Retinal pigment epithelial cell (primary cell): ENCODE measurements at places on chromosomes 6 and 20.

DNA sequence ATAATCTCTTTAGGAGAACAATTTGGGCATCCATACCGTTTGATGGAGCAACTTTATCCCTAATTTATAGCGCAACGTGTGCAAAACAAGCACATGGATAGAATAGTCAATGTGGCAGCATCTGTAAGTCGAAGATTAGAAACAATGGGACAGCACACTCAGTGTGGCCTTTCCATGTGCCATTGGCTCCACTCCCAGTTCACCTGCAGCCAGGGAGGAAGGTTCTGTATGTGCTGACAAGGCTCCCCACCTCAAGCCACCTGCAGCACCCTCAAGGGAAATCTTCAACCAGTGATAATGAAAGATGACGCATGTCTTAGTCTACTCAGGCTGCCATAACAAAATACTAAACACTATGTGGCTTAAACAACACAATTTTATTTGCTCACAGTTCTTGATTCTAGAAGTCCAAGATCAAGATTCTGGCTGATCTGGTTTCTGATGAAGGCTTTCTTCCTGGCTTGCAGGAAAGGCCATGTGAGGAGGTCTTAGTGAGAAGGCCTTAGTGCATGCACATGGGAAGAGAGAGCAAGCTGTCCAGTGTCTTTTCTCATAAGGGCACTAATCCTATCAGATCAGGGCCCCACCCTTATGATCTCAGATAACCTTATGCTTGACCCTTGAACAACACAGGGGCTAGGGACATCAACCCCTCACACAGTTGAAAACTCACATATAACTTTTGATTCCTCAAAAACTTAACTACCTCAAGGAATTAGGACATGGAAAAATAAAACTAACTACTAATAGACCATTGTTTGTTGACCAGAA, 34.9 kb upstream of the SHLD1 start:
- DNase-seq, result no peak

GRCh38 chr20:47656318-47656717, 129.0 kb downstream of the SULF2 start:
- DNase-seq, result no peak

DNA sequence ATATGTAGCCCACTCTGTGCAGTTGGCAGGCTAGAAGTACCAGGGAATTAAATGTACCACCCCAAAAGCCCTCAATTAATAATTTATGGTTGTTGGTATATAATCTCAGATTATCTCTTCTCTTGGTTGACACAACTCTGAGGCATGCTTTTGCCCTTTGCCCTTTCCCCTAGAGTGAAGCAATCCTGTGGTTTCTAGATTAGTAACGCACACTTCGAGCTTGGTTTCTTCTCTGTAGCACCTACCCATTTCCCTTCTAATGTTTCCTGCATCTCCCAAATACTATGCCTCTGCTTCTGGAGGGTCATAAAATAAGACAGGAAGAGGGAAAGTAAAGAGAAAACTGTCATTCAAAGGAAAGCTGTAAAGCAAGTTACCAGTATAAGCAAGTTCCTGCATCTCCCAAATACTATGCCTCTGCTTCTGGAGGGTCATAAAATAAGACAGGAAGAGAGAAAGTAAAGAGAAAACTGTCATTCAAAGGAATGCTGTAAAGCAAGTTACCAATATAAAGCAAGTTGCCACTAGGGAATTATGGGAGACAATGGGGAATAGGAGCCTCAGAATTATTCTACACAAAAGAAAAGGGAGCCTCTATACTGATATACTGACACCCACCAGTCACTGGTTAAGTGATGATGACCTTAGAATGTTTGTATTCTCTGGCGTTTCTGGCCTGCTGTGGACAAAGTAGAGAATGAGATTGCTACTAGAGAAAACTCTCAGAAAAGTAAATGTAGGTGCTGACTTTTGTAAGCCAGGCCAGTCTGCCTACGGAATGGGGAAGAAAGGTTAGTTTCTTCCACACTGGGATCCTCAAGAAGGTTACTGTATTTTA, 862.6 kb upstream of the MAN1A1 start:
- no peak for DNase-seq

DNA sequence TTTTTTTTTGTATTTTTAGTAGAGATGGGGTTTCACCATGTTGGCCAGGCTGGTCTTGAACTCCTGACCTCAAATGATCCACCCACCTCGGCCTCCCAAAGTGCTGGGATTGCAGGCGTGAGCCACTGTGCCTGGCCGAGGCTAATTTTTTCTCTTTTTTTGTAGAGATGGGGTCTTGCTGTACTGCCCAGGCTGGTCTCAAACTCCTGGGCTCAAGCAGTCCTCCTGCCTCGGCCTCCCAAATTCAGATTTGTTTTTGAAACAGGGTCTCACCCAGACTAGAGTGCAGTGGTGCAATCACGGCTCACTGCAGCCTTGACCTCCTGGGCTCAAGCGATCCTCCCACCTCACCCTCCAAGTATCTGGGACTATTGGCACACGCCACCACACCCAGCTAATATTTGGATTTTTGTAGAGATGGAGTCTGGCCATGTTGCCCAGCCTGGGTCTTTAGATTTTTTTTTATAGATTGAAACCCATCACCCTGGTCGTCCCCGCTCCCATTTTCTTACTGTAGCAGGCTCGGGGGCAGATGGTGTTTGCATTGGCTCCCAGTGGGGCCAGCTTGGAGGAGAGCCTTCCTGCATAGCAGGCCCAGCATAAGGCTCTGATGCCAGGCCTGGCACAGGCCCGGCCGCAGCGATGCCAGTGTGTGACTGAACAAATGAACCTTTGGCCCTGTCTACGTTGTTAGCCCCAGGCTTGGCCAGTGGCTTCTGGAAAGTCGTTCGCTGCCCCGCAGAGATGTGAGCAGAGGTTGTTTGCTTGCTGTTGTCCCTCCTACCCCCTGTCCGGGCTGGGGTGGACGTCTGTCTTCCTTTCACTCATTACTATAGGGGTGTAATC, 4.3 kb upstream of the MTG2 start:
- no peak for DNase-seq

DNA sequence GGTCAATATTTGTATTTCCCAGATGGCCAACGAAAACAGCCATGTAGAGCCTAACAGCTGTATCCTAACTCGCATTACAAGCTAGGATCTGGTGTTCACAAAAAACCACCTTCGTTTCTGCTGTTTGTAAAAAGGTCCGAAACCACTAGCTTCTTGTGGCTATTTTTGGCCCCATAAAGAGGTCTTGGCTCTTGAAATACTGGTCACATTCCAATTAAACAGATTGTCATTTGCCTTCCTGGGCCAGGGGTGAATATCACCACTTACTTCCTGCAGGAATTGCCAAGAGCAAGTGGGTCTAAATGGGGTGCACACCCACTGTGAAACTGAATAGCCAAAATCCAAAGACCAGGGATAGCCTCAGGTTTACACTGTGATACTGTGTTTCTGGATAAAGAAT, 48.2 kb downstream of the TSHZ2 start:
- DNase-seq, result no peak

GRCh38 chr6:170264086-170264485, 26.8 kb downstream of the DLL1 start:
- DNase-seq, result no peak

- DNase-seq, result no peak
Observed at GRCh38 chr20:23541776-23542175, 26.5 kb downstream of the CST9L start.

GRCh38 chr20:51511861-51512619, 30.5 kb downstream of the NFATC2 start:
- DNase-seq, result no peak

GRCh38 chr20:39106791-39107190, 144.6 kb downstream of the DHX35 start:
- no peak for DNase-seq

DNA sequence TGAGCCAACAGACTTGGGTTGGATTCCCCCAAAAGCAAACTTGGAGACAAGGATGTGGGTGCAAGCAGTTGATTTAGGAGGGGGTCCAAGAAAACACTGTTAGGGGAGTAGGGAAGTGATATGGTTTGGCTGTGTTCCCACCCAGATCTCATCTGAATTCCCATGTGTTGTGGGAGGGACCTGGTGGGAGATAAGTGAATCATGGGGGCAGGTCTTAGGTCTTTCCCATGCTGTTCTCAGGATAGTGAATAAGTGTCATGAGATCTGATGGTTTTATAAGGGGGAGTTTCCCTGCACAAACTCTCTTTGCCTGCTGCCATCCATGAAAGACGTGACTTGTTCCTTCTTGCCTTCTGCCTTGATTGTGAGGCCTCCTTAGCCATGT, 542.6 kb downstream of the DHX35 start:
- no peak for DNase-seq

DNA sequence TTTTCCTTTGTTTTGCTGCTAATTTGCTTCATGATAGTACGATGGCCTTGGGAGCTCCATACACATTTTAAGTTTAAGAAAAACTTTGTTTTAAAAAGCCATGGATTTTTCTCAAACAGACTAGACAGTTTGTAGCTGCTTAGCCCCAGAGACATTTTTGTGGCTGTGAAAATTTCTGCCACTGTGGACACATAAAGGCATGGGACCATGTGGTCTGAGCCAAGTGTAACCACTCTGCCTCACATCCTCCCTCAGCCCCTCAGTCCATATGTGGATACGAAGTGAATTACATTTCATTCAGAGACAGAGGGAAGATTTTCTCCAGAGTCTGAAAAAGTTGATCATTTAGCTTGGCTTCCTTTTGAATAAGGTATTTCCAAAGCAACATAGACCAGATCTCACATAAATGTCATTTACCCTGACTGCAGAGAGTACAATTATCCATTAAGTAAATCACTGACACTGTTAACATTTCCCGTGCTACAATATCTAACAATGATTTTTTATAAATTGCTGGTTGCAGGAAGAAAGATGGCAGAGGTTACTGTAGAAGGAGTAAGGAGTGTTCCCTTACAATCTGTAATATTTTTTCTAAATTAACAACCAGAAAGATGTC, 87.4 kb downstream of the GJA1 start:
- DNase-seq, result no peak

- DNase-seq, result no peak
Observed at GRCh38 chr6:3872370-3872854, 23.2 kb downstream of the FAM50B start.

DNA sequence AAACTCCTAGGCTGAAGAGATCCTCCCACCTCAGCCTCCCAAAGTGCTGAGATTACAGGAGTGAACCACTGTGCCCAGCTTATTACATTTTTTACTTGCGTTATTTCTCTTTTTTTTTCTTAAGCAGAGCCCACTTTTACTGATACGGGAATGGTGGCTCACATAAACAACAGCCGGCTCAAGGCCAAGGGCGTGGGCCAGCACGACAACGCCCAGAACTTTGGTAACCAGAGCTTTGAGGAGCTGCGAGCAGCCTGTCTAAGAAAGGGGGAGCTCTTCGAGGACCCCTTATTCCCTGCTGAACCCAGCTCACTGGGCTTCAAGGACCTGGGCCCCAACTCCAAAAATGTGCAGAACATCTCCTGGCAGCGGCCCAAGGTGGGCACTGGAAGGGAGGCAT, 10.5 kb downstream of the CAPN11 start:
- DNase-seq, result no peak

DNA sequence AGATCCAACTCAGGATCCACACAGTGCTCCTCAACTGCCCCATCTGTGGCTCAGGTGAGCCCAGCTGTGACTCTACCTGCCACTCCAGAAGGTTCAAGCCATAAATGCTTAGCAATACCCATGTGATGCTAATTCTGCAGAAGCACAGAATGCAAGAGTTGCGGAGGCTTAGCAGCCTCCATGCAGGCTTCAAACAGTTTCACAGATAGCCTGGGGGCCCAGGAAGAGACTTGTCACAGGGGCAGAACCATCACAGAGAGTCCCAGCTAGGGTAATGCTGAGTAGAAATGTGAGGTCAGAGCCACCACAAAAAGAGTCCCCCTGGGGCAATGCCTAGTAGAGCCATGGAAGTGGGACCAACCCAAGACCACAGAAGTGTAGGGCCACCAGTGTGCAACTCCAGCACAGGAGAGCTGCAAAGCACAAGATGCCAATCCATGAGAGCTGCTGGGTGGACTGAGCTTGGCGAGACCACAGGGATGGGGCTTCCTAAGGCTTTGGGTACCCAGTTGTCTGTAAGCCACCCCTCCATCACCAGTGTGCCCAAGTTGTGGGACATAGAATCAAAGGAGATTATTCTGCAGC, 283.9 kb downstream of the UBE3D start:
- no peak for DNase-seq

DNA sequence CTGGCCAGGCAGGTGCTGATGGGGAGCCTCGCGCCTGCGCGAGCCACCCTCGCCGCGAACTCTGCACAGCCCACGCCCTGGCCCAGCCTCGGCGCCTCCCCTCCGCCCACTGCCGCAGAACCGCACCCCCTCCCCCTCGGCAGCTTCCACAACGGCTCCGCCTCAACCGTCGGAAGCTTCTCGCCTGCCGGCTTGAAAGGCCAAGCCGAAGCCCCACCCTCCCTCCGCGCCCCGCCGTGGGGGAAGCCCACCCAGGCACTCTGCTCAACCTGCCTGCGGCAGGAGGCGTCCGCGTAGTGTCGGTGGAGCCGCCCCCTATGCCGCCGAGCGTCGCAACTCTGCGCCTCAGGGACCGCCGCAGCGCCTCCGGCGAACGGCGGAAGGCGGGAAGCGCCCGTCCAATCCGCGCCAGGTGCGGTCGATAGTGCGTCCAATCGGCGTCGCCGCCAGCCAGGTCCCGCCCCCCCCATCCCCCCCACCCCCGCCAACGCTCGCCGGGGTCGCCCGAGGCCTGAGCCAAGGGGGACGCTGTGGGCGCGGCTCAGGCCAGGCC, at the start of gene SYCP2:
SYCP2 (minus strand) TSS at position 342 of the 553 bp plus-strand sequence. CDS start 11,224 bp downstream, outside the sequence.
- no peak for DNase-seq

DNA sequence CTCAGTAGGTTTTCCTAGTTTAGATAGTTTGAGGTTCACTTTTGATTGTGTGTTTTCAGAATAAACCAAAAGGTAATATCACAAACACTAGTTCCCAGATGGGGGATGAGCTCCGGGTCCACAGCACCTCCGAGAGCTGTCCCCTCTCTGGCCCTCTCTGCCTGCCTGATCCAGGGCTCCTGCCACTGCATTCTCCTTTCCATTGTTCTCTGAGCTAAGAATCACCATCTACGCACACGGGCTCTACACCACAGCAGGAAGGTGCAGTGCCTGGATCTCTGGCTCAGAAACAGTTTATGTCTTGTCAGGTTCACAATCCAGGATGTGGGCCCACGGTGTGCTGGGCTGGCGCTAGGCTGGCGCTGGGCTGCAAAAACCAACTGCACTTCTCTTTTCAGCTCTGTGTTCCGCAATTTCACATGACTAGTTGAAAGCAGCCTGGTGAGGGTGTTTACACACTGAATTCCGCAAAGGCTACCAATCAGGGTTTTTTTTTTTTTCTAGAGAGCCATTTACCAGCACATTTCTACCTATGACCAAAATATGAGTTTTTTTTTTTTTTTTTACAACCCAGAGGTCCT, 167.5 kb downstream of the SOD2 start:
- no peak for DNase-seq

DNA sequence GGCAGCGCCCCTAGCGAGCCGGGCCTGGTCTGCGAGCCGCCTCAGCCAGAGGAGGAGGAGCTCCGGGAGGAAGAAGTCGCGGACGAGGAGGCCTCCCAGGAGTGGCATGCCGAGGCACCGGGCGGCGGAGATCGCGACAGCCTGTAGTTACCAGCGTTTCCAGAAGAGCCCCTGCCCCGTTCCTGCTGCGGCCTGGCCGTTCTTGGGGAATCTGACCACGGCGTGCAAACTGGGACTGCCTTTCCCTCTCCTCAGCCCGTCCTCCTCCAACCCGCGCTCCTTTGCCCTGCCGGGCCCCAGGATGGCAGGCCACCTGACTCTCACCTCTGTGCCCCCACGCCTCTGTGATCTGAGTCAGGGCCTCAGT, 802 bp downstream of the HDGFL1 start:
- no peak for DNase-seq
